Femur (tissue), 1 donor: ENCODE measurements at places on chromosomes 6 and 20.

GRCh38 chr20:21614980-21615379 is 90.5 kb upstream of the PAX1 start:
- no peak for DNase-seq

- DNase-seq = no peak
Observed at GRCh38 chr6:137791281-137792159, 75.5 kb upstream of the TNFAIP3 start.

GRCh38 chr6:109979033-109979921 is 1.2 kb downstream of the GPR6 start:
- no peak for DNase-seq

- DNase-seq = no peak
Observed at GRCh38 chr6:36976007-36976264, 10.1 kb downstream of the MTCH1 start.

GRCh38 chr6:70166088-70166958 is 136.6 kb downstream of the COL9A1 start:
- DNase-seq = peak; percentile 51

GRCh38 chr6:90021711-90022110 is 127.4 kb downstream of the GJA10 start:
- no peak for DNase-seq
